Natural killer cell treated with Interleukin-12 subunit alpha and Interleukin-12 subunit beta and Interleukin-15 and Interleukin-18, amount 100 ng/mL, for 72 hours (primary cell): ENCODE measurements at places on chromosomes 16 and 17. TPM values are rescaled to one million over a fixed set of nuclear protein-coding genes. Genes with fewer than 3 reads are reported as not detected.

Gene CANT1
- 65.7 TPM for total RNA-seq

- H3K4me3 ChIP-seq: no peak overlapping the region
- peaks cover 30% of the 10 kb centered on the region for H3K4me1 ChIP-seq
- DNase-seq: no peak
- H3K36me3 ChIP-seq: no peaks in the 10 kb centered on the region
Measured at GRCh38 chr17:7707446-7707845, 2.4 kb downstream of the EFNB3 start.

- H3K27ac ChIP-seq: no peak overlapping the region
- no peaks in the 10 kb centered on the region for H3K27me3 ChIP-seq
- no peak overlapping the region for H3K4me3 ChIP-seq
- no peaks in the 10 kb centered on the region for H3K36me3 ChIP-seq
Measured at GRCh38 chr16:495127-495748, 32.3 kb upstream of the CAPN15 start.

DNA sequence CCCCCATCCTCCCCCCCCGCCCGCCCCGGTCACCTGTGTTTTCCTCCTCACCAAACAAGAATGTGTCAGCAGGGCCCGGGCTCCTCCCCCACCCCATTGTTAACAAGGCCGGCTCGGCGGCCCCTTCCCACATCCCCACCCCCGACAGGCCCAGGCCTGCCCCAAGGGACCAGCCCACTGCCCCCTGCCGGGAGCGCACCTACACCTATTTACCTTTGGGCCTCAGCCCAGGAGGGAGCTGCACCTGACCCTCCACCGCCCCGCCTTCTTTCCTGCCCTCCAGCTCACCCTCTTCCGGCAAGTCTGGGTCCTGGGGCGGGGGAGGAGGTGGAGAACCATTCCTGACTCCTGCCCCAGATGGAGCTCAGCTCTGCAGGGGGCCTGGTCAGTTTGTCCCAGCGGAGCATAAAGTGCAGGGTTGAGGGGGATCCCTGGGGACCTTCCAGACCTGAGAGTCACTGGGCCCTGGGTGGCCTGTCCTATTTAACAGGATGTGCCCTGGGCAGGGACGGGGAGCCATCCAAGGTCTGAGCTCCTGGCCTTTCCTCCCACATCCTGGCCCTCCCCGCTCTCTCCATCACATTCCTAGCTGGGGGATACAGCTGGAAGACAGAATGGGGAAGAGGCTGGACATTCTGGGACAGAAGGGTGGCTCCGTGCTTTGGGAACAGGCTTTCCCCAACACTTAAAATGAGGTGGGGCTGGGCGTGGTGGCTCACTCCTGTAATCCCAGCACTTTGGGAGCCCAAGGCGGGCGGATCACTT is 8.3 kb downstream of the FOXJ1 start:
- DNase-seq: no peak
- no peak overlapping the region for H3K27ac ChIP-seq
- no peaks in the 10 kb centered on the region for H3K27me3 ChIP-seq
- H3K36me3 ChIP-seq: no peaks in the 10 kb centered on the region

DNA sequence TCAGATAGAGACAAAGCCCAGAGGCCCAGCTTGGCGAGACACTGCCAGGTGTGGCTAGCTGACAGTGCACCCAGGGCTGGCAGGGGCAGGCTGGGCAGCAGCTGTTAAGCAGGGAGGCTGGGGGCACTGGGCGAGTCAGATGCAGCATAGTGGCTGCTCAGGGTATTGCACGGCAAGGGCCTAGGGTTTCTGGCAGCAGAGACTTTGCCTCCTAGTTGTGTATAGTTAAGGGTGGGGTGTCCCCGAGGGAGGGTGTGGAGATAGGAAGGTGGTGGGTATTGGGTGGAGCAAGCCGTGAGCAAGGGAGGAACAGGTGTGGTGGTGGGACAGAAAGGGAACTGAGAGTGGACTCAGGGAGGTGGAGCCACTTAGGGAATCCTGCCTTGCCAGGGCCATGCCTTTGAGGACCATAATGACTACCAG is 66.0 kb downstream of the SMPD3 start:
- H3K27me3 ChIP-seq: no peaks in the 10 kb centered on the region
- no peak overlapping the region for H3K4me3 ChIP-seq
- no peaks in the 10 kb centered on the region for H3K36me3 ChIP-seq
